ENCODE measurements at places on chromosomes 5 and 9. TPM values are rescaled to one million over a fixed set of nuclear protein-coding genes. Genes with fewer than 3 reads are reported as not detected.

DNA sequence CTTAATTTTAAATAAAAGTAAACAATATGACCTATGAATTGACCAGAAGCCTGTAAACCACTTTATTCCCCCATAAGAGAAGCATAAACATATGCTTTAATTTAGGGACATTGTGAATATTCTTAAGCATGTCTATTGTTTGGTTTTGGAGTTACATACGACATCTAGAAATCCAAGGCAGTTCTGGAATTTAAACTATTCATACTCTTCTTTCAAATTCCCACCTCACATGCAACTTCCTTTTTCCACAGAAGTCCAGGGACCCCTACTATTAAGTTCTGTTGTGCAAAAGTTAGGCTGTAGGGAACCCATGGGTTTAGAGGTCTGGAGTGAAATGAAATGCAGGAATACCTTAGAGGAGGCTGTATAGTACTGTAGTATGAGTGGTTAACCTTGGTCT lies 2.1 kb downstream of the RIC1 start:
- DNase-seq = no peak

DNA sequence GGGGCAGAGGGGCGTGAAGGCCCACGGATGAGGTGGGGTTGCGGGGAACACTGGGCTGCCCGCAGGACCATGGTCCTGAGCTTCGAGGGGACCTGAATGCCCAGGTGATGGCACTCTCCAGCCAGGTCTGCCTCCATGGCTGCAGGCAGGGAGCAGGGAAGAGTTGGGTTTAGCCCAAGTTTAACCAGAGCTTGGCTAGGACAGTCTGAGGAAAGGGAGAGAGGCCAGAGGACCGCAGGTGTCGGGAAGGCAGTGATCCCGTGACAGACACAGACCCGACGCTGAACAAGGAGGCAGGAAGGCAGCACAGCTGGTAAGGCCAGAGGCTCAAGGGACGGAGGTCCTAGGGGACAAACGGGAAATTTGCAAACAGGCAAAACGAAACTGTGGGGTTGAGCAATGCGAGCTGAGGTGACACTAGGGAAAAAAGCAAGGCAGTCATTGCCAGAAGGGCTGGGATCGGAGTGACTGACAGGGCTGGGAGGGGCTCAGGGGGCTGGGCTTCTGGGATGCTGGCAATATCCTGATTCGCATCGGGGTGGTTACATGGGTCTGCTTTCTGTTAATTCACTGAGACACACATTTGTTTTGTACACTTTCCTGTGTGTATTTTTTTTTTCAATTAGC lies 25.0 kb downstream of the ARPC5L start:
- no peak for DNase-seq

- no peak for DNase-seq
Measured at GRCh38 chr5:34844106-34844505, 5.1 kb downstream of the TTC23L start.

DNA sequence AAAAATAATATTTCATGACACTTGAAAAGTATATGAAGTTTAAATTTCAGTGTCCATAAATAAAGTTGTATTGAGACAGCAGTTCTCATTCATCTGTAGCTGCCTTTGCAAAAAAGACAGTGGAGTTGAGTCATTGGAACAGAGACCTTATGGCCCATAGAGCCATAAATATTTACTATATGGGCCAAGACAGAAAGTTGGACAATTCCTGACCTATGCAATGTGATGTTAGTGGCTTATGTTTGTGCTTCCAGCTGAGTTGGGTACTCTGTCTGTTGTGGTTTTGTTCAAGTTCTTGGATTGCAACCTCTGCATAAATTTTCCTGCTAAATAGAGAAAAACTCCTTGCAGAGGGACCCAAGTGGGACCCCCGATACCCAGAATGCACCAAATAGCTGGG lies 69.8 kb downstream of the KCNIP1 start:
- DNase-seq = no peak

DNA sequence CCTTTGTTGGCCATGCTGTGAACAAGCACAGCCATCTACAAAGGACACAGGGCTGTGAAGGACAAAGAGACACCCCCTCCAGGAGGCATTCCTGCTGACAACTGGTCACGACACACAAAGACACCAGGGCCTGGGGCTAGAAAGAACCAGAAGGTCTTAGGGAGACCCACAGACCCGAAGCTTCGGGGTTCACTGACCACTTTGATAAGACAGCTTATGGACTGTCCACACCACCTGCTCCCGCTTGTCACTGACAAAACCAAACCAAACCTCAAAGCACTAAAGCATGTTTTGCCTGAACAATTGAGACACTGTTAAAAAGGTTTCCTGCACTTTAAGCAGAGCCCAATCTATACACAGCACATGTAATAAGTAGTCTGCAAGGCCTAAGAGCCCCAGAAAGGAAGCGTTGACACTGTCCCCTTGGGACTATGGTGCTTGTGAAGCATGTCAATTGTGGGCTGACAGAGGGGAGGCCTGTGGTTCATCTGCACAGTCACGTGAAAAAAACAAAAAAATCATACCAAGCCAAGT lies 185.0 kb downstream of the GAPVD1 start:
- DNase-seq = no peak

- no peak for DNase-seq
Measured at GRCh38 chr5:172929371-172929838, 29.8 kb upstream of the RPL26L1 start.

GRCh38 chr9:74570879-74571512 lies 73.9 kb downstream of the RORB start:
- DNase-seq = no peak

- DNase-seq = peak; percentile 31
Measured at GRCh38 chr9:26524267-26524666, 368.3 kb downstream of the CAAP1 start.

- no peak for DNase-seq
Measured at GRCh38 chr9:23611869-23612268, 214.2 kb downstream of the ELAVL2 start.

Gene ANKRD34B
- polyA plus RNA-seq = 0.26 TPM
